Posterior cingulate gyrus (tissue), 11 donors: ENCODE measurements at places on chromosomes 2 and 18.

- DNase-seq: peak; percentile 92
Observed at GRCh38 chr18:41954827-41955613, at the start of gene PIK3C3. Gene PIK3C3, plus strand, starts transcription at chr18:41955234. Its CDS starts 58 bp downstream, at chr18:41955292.

DNA sequence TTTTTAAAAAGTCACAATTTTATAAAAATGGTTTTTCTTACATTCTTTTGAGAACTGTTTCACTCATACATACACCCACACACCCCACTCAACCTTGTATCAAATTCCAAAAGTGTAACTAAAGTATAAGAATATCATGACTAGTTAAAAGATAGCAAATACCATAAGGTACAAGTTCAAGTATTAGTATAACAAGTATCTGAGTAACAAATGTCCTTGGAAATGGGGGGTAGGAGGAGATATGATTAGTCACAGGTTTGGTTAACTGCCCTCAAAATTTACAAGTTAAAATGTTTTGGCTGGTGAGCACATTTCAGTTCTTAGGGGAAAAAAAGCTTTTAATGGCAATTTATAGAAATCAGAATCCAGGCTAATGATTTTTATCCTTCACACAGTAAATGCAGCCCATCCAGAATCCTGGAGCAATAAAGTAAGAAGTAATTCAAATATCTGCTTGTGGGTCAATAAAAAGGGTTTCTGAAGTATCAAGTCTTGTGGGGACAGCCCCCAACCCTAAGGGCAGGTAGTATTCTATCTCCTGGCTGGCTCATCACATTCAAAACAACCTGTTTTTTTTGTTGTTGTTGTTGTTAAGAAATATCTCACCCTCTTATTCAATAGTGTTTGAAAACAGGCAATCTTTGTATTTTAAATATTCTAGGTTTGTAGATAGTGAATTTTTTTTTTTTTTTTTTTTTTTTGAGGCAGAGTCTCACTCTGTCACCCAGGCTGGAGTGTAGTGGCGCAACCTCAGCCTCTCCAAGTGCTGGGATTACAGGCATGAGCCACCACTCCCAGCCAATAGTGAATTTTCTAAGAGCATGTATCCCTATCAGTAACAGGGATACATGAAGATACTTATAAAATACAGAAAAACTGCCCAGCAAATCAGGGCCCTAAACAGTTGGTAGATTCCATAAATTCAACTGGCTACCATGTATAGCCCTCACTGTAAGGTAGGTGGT lies 14.5 kb downstream of the IAH1 start:
- no peak for DNase-seq

DNA sequence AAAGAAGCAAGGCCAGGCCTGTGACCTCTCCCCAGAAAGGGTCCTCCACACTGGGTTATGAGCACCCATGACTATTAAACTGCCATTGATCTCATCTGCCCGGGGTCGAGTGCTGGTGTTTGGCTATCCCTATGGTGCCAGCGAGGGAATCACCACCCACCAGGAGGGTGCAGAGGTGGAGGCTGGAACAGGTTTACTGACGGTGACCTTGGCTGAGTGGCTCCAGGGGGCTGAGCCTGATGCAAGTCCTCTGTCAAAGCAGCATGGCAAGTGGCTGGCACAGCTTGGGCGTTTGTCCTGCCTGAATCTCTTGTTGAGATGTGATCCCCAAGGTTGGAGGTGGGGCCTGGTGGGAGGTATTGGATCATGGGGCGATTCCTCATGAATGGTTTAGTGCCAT lies 196.4 kb upstream of the HDAC4 start:
- DNase-seq: no peak

DNA sequence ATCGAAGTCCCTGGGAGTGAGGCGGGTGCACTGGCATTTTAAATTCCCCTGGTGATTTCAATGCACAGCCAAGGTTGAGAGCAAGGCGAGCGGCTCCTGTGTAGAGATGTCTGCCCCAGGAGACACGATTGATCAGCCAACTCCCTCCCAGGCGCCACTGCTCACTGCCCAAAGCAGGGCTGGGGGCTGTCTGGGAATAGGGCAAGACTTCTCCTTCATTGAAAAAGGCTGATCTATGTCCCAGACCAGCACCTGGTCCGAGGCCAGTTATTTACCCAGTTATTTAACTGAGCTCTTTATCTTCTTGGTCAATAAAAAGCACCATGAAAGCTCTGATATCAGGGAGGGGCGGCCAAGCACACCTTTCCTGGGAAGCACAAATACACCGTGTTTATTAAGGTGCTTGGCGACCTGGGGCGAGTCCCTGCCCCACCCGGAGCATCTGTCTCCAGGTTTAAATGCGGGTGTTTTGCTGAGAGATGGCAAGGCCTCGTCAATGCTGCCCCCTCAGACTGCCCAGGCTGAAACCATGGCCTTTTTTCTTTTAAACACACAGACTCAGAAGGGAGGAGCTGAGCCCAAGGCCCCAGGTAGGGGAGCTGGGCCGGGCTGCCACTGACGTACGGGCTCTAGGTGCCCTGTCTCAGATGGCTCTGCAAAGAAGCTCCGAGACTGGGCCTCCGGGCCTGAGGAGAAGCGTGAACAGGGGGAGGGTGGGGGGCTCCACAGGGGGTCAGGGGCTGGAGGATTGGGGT lies 73.9 kb upstream of the HPCAL1 start:
- no peak for DNase-seq

GRCh38 chr2:199480966-199481365 lies 23.2 kb upstream of the SATB2 start:
- DNase-seq: no peak

DNA sequence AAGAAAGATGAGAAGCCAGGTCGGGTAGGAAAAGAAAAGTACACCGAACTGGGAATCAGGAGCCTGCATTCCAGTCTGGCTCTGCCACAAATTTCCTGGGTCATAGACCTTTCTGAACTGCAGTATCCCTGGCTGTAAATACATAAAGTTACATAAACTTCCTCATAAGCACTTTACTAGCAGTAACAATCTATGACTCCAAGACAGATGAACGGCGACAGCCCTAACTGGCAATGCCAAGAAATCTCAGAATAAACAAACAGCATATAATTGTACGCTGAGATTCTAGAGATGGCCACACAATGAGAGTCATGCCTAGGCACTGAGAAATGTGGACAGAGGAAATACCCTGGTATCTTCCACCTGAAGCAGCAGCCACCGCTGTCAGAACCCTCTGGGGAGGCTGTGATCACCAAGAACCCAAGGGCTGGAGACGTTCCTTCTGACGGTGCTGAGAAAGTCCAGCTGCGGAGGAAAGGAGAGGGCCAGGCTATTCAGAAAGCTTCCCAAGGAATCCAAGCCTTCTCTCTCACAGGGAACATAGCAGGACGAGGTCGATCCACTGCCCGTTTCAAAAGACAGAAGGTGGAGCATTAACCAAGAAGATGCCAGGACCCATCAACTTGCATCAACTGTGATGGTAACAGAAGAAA lies 89.3 kb upstream of the SLC66A3 start:
- no peak for DNase-seq

DNA sequence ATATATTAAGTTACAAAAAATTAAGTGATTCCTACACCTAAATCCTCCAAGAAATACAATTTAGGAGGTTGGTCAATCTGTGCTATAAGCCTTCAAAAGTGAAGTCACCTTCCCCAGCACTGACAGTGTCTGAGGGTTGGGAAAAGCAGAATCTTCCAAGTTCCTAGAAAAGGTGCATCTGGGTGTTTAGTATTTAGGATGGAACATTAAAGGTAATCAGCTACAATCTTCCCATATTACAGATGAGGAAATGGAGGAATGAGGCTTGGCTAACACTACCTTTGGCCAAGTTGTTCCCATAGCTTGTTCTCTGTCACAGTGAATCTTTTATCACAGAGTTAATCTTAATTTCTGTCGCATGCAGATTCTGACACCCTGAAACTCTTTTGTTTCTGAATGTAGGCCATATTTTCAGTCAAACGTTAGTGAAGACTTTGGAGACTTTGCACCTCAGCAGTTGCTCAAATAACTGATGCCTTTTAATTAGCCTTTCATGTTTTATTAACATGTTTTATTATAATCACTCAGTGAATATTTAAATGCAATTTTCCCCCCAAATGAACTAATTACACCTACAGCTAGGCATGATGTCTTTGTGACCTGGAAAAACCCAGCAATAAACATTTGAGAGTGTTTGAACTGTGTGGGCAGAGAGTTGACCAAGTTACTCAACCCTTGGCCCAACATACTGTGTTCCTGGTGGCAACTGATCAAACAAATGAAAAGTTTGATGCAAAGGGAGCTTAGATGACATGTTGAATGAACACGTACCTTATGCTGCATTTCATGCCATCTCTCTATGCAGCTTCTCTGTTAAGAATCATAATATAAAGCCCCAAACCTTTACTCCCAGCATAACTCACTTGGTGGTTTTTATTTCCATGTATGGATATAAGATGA lies 17.6 kb downstream of the FN1 start:
- DNase-seq: no peak

GRCh38 chr2:17591846-17592245 lies 51.4 kb downstream of the VSNL1 start:
- DNase-seq: no peak

DNA sequence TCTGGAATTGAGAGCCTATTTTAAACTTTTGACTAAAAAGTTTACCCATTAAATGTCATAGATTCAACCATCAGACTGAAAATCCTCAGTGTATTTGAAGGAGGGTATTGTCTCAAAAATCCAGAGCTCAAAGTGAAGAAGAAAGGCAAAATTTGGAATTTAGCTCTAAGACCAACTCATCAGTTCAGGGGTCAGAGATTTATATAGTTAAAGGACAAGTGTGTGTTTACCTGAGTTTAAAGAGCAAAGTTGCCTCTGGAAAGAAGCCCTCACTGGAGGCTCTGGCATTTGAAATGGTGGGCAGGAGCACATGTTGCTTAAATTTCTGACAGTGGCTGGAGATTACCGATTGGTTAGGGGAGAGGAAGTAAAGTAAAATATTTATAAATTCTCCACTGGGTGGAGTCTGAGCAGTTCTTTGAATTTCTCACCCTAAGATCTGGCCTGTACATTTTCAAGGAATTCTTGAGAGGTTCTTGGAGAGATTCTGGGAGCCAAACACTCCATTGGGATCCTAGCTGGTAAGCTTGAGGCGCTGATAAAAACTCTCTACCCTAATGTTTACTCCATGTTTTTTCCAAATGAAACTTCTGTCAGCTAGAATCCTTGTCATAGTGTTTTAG lies at the start of gene KYNU:
Gene KYNU (plus strand): TSS at position 449 of the 623 bp plus-strand sequence. CDS start 7,704 bp downstream, outside the sequence.
- no peak for DNase-seq

DNA sequence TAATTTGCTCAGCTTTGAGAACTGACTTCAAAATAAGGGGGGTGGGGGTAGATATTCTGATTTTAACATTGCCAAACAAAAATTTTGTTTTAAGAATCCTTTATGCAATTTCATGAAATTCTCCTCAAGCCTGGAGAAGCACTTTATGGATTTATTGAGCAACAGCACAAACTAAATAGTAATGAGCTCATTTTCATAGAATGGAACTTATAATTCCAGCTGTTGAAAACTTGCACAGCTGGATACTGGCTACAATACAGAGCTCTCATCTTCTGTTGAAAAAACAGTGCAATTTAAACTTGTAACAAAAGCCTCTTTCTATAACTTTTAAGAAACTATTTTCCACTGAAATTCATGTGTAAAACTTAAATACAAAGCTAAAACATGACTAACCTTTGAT lies 137.6 kb upstream of the FN1 start:
- DNase-seq: no peak

GRCh38 chr2:19356545-19357401 lies 1.6 kb downstream of the OSR1 start:
- DNase-seq: no peak

- DNase-seq: no peak
Observed at GRCh38 chr18:75545189-75545588, 117.7 kb upstream of the SMIM21 start.

DNA sequence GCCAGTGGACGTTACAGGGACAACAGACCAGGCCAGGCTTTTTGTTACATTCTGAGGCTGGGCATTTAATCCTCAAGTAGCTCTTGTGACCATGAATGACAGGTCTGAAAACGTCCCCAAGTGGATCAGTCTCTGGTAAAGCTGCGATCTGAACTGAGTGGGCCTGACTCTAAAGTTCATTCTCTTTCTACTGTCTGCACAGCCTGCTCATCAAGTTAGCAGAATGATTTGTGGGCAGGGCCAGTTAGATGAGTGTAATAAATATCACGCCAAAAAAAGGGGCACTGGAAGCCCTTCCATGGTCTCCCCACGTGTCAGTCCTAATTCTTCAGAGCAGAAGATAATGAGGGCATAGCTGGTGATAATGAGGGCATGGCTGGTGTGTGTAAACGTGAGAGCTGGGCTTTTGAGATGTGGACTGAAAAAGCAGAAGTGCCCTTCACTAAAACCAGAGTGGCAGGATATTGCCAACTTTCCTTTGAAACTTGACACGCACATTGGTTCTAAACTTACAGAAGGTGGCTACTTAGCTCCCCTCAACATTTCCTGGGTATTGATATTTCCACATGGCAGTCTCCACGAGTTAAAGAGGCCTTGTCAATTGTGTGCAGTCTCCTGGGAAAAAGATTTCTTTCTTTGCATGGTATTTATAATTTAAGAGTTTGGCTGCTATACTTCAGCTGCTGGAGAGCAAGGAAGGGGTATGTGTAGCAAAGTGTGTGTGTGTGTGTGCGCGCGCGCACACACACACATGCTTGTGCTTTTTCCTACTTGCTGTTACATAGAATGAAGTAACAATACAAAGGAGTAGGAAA lies 72.7 kb upstream of the LYPD6B start:
- no peak for DNase-seq

- DNase-seq: no peak
Observed at GRCh38 chr2:27823135-27823534, 51.6 kb downstream of the MRPL33 start.

- no peak for DNase-seq
Observed at GRCh38 chr2:110995911-110996310, 124.8 kb upstream of the BCL2L11 start.

DNA sequence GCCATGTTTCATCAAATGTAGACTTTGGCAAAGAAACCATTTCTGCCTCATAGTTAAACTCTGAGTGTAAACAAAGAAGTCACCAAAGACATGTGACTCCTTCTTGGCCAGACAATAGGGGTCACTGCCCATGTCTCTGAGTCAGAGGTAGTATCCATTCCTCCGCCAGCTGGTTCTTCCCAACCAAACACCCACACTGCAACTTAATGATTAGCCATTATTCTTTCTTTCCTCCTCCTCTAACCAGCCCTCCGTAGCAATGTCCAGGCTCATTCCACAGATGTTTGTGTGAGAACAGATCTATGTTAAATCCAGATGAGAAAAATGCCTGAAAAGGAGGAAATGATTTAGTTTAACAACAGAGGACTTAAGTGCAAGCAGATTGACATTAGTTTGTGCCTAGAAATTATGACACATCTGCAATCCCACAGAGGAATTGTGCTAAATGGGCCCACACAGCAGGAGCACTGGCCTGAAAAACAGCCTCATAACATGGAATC lies 127.9 kb upstream of the SH3BP4 start:
- DNase-seq: no peak

GRCh38 chr2:28772351-28772750 lies 20.7 kb downstream of the PPP1CB start:
- DNase-seq: no peak

GRCh38 chr18:29056800-29057199 lies 879.9 kb upstream of the CDH2 start:
- DNase-seq: no peak

GRCh38 chr2:30216157-30216556 lies 15.2 kb upstream of the LBH start:
- no peak for DNase-seq
